ENCODE measurements at places on chromosomes 3 and 15. TPM values are rescaled to one million over a fixed set of nuclear protein-coding genes. Genes with fewer than 3 reads are reported as not detected.

The PLS1 gene
- total RNA-seq = 1.8 TPM

The BBS4 gene
- 23.8 TPM for total RNA-seq

The ELP6 gene
- total RNA-seq = 28.5 TPM

The ATP8B4 gene
- total RNA-seq = 2.1 TPM

The ATP2B2 gene
- not detected for total RNA-seq

All from uterine smooth muscle cell (primary cell).